ENCODE measurements at places on chromosomes 16 and 17.

DNA sequence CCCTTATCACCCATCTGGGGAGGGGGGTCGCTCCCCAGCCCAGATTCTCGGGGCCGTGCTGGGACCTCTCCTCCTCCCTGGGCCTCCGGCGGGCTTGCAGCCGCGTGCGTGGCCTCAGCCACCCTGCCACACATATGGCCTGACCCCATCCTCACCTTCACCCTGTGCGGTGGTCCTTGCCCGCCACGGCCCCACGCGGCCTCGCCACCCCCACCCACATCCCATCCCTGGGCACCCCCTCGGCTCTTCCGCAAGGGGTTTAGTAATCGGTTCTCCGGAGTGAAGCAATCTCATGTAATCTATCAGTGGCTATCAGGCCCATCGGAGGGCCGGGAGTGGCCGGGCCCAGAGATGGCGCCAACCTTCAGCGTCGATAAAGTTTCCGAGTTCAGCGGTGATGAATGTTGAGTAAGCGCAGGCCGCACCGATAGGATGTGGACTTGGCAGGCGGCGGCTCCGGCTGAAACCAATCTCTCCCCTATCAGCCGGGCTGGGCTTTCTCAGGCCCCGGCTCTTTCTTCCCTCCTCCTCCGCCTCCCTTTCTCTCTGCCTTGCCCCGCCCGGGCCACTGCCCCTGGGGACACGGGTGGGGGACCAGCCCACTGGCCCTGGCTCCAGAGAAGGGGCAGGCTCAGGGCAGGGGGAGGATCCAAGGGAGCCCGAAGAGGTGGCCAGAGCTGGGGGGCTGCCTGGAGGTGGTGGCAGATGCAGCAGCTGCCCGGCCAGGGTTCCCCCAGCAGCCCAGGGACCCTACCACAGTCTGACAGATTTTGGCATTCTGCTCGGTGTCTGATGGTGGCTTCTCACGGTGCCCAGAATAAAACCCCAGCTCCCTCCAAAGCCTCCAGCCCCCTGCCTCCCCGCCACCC is 20.8 kb downstream of the ZFPM1 start:
- no peak for DNase-seq

- no peak for DNase-seq
These were observed 18.3 kb upstream of the EFCAB13 start for GRCh38 chr17:47305302-47305923.

DNA sequence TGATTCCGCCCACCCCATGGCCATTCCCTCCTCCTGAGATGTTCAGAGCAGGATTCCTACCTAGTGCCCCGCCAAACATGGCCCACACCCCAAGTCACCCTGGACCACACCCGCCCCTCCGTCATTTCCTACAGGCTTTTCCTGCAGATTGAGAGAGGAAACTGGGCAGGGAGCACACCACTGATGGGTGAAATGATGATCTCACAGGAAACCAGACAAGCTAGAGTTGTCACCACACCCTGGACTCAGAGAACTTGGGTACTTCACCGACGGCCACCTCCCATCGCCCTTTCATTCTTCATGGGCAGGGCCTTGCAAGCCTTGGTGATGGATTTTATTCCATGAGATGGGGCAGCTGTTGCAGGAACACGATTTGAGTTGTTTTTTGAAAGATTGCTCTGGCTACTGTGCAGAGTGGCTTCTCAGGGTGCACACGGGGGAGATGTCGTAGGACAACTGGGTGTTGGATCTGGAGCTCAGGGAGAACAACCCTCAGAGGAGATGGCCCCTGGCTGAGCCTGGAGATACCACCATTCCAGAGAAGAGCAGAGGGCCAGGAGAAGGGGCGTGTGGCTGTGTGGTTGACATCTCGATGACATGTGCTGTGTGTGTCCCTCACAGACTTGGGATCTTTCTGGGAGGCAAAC is 7.4 kb upstream of the B9D1 start:
- DNase-seq, result peak; percentile 60

GRCh38 chr16:82848013-82848412 is 221.2 kb downstream of the CDH13 start:
- DNase-seq, result no peak

DNA sequence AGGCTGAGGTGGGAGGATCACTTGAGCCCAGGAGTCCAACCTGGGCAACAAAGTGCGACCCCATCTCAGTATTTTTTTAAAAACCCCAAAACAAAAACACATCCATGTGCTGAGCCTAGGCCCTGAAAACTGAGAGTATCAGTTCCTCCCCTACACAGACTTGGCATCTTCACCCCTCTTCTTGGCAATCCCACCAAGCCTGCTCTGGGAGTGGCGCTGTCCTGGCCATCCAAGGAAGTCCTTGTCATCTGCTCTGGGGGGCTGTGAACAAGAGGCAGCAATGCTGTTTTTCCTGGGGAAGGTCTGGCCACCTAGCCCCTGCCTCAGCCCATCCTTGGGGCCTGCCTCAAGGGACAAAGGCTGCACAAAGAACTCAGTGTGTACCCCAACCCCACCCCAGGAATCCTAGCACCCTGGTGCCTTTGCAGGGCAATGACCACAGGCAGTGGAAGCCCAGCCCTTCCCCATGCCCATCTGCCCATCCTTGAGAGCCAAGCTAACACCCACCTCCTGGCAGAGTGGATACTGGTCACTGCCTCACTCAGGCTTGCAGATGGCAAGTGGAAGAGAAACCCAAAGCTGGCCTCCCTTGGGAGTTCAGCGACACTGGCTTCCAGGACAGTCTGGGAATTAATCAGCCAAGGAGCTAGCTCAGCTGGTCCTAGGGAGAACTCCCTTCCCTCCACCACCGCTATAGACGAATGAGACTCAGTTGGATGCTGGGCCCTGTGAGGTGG is 14.8 kb upstream of the GFOD2 start:
- DNase-seq, result no peak

DNA sequence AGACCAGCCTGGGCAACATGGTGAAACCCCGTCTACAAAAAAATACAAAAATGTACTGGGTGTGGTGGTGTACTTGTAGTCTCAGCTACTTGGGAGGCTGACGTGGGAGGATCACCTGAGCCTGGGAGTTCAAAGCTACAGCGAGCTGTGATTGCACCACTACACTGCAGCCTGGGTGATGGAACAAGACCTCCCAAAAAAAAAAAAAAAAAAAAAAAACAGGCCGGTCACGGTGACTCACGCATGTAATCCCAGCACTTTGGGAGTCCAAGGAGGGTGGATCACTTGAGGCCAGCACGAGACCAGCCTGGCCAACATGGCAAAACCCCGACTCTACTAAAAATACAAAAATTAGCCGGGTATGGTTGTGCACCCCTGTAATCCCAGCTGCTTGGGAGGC is 12.7 kb upstream of the APPBP2 start:
- DNase-seq, result no peak

- DNase-seq, result no peak
These were observed 388.5 kb upstream of the TNRC6C start for GRCh38 chr17:77569846-77570564.

GRCh38 chr16:69031877-69032301 is 73.6 kb upstream of the HAS3 start:
- peak; percentile 92 for DNase-seq

- DNase-seq, result no peak
These were observed 19.2 kb downstream of the CYB561 start for GRCh38 chr17:63426917-63427308.

DNA sequence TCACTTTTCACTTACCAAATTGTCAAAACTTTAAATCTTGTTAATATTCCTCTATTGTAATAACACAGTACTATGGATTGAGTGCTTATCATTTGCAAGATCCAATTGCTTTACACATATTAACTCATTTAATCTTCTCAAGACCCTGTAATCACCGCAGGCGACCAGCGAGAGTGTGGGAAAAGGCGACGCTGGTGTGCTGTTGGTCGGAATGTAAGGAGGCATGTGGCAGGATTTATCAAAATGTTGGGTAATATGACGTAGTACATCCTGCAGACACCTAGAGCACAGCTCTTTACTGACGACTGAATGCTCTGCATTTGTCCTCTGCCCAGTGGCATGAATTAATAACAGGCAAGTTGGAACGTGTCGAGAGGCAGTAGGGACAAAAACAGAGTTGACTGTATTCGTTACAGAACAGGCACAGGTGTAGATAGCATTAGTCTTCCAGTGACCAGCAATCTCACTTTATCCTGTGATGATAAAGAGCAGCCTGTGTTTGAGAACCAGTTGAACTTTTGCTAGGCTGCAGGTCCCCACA is 80.3 kb downstream of the TNRC6C start:
- DNase-seq, result no peak

GRCh38 chr16:54689072-54689865 is 241.4 kb upstream of the IRX5 start:
- DNase-seq, result no peak

GRCh38 chr17:9115214-9116191 is 94.2 kb downstream of the NTN1 start:
- peak; percentile 64 for DNase-seq

DNA sequence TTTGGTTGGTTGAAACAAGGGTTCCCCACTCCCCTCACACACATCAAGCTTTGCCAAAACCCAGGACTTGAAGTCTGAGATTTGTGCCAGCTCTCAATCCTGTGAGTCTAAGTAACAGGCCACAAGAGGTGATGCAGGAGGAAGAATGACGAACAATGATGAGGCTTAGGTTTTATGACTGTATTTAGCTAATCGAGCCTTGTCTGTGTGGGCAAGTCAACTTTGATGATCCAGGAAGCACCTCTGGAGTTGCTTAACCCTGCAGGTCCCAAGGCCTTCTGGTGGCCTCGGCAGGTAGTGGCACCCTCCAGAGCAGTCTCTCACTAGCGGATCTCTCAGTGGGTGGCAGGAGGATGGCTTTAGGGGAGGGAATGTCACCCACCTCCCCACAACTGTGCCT is 28.7 kb downstream of the CDK5RAP3 start:
- no peak for DNase-seq

DNA sequence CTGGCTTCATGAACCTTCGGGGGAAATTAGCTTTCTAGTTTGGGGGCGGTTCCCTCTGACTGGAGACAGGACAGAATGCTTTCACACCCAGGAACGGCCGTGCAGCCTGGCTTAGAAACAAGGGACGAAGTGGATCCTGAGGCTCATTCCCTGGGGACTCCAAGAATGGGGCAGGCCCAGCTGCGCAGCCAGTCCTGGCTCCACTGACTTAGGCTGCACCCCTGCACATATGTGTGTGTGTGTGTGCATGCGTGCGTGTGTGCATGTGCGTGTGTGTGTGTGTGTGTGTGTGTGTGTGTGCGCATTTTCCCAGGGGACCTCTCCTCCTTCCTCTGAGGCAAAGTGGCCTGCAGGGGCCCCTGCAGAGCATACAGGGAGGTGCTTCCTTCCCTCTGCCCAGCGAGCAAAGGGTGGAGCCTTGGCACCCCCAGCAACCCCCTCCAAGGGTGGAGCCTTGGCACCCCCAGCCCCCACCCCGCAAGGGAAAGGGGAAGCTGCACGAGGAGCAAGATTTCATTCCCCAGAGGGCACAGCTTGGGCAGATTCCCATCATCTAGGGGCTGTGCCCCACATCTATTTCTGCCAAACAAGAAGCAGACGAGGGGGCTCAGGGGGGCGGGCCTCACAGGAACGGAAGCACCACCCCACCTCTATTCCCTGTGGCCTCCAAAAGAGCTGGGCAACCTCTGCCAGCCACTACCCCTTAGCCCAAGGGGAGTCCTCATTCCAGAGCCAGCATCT is 97.6 kb upstream of the CBX4 start:
- DNase-seq, result peak; percentile 22

GRCh38 chr16:85353839-85354685 is 241.8 kb upstream of the CIBAR2 start:
- peak; percentile 75 for DNase-seq

GRCh38 chr16:85840801-85841200 is 41.3 kb downstream of the COX4I1 start:
- DNase-seq, result no peak

DNA sequence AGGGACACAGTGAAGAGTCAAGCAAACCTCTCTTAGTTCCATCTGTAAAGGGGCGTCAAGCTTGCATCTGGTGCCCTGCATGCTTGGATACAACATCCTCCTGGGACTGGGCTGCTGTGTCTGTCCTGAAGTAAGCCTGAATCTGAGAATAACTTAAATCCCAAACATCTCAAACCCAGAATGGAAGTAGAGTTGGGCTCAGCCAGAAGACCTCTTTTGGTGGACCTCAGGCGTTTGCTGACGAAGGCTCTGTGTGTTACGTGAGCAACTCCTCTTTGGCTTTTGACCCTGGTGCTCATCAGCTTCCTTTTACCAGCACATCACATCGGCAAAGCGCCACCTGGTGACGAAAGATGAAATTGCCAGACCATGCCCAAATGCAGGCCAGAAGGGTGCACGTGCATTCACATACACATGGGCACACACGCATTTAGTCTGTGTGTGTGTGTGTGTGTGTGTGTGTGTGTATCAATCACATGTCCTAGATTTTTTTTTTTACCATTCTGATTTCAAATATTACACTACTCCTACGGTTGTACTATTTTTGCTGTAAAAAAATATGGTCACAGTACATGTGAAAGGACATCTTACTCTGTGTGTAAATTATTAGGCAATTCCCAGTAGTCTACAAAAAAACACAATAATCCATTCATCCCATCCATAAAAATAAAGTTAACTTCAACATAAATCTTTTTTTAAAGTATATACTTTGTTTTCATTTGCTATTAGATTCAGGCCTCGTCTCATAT is 41.1 kb upstream of the FOXJ1 start:
- peak; percentile 95 for DNase-seq

DNA sequence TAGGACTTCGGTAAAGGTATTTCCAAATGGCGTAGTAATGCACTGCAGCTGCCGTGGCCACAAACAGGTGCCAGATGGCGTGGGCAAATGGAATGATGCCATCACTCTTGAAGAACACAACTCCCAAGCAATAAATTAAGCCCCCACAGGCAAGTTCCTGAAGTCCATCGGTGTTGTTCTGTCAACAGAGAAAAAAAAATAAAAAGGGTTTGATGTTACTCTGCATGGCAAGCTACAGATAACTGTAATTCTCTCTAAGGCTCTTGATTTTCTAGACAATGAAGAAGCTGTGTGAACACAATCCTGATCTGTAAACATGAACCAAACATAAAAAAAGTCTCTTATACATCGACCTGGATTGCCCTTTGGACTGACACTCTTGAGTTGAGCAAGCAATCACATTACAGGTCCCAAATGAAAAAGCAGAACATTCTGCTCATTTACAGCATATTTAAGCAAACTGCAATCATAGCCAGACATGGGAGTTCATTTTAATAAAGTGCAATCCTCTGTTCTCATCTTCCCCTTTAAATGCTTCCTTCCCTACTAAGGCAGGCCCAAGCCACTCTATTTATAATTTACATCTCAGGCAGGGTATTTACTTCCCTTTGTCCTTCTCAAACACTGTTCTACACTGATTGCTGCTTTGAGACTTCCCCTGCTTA is 27.1 kb downstream of the MMD start:
- peak; percentile 30 for DNase-seq
